ENCODE measurements at places on chromosomes 7 and 10. TPM values are rescaled to one million over a fixed set of nuclear protein-coding genes. Genes with fewer than 3 reads are reported as not detected.

PDE1C gene
- total RNA-seq, result 39.1 TPM

ADCYAP1R1 gene
- total RNA-seq, result 65.4 TPM

SLC39A12 gene
- total RNA-seq, result 2.5 TPM

ZNF277 gene
- total RNA-seq, result 65.1 TPM

GATA3 gene
- total RNA-seq, result not detected

STEAP1B gene
- total RNA-seq, result 1.9 TPM

PRPS1L1 gene
- total RNA-seq, result not detected

AGAP9 gene
- total RNA-seq, result 7.5 TPM

PON1 gene
- total RNA-seq, result not detected

KCNMA1 gene
- total RNA-seq, result 120 TPM

FAM20C gene
- 31.0 TPM for total RNA-seq

TWNK gene
- 6.3 TPM for total RNA-seq

LIPJ gene
- total RNA-seq, result 3.8 TPM

VTI1A gene
- 105 TPM for total RNA-seq

AOAH gene
- 5.0 TPM for total RNA-seq

PLXDC2 gene
- 15.3 TPM for total RNA-seq

TRIM73 gene
- 11.0 TPM for total RNA-seq

SFRP4 gene
- total RNA-seq, result 1.6 TPM

CLEC5A gene
- total RNA-seq, result not detected

ANXA8 gene
- total RNA-seq, result not detected

MAGI2 gene
- total RNA-seq, result 297 TPM

ZNF487 gene
- 21.0 TPM for total RNA-seq

ZNF746 gene
- 27.2 TPM for total RNA-seq

IKZF1 gene
- 0.94 TPM for total RNA-seq

ZNF488 gene
- total RNA-seq, result 2.5 TPM

ZNF503 gene
- total RNA-seq, result 1.9 TPM

NXPH1 gene
- total RNA-seq, result 33.5 TPM

VIM gene
- 267 TPM for total RNA-seq

UCMA gene
- total RNA-seq, result not detected

NUTM2B gene
- total RNA-seq, result 2.8 TPM

VSTM2A gene
- 63.2 TPM for total RNA-seq

ZPBP gene
- not detected for total RNA-seq

LIPN gene
- total RNA-seq, result not detected

SLC25A13 gene
- 9.4 TPM for total RNA-seq

FIS1 gene
- 71.1 TPM for total RNA-seq

VWA2 gene
- total RNA-seq, result 2.8 TPM

SORCS3 gene
- 23.5 TPM for total RNA-seq

NCAPG2 gene
- total RNA-seq, result 26.9 TPM

AGR2 gene
- total RNA-seq, result not detected

TRIL gene
- total RNA-seq, result 8.8 TPM

RBP4 gene
- total RNA-seq, result 5.6 TPM

CYP3A4 gene
- not detected for total RNA-seq

ADAM22 gene
- 121 TPM for total RNA-seq

TEX47 gene
- not detected for total RNA-seq

USP6NL gene
- 42.3 TPM for total RNA-seq

LRRC17 gene
- total RNA-seq, result 11.3 TPM

RADIL gene
- 6.3 TPM for total RNA-seq

CADPS2 gene
- 10.0 TPM for total RNA-seq

All from parietal lobe (tissue), 2 donors.